Kidney glomerular epithelial cell (primary cell): ENCODE measurements at places on chromosomes 3 and 15.
A peak's percentile ranks its signal among the peaks of the same experiment; 100 is the strongest.

DNA sequence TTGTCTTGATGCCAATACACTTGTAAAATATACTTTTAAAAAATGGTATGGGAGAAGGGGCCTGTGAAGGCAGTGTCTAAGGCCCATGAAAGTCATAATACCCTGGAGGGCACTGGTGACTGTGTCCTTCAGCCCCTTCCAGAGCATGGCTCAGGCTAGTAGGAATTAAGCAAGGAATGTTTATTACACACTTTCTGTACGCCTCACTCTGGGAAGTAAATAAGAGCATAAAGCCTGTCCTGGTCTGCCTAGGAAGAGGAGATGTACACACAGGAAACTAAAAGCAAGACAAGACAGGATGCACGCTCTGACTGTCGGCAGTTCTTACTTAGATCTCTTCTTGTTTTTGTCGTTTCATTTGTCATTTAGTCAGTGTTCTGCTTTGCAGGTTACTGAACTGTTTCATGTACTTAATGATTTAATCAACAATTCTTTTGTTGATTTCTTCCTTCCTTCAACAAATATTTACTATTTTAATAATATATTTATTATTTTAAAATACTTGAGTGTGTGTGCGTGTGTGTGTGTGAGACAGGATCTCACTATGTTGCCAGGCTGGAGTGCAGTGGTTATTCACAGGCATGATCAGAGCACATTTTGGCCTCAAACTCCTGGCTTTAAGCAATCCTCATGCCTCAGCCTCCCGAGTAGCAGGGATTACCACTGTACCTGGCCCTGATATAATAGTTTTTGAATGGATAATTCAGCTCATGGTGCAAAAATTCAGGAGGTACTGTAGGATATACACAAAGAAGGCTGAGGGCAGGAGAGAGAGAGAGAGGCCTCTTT lies 9.0 kb upstream of the SMAD6 start:
- DNase-seq, result no peak

- peak; percentile 93 for DNase-seq
Observed at GRCh38 chr3:39639344-39640236, 169.8 kb upstream of the MYRIP start.

- DNase-seq, result peak; percentile 67
Observed at GRCh38 chr3:124492824-124493223, 237.4 kb upstream of the UMPS start.

GRCh38 chr3:111746772-111747171 lies 112.3 kb upstream of the PHLDB2 start:
- DNase-seq, result no peak

DNA sequence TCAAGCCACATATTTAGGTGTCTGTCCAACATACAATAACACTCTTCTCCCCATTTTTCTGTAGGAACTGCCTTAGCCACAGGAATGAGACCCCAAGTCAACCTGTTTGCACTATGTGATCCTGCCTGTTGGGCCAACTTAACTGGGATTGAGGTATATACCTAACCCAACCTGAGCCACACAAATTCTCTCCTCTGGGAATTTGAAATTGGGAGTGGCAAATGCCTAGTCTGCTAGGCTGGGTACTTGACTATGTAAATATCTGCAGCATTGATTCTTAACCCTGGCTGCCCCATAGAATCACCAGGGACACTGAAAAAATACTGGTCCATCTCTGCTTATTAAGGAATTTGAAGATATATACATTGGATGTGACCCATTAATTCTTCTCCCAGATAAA lies 35.2 kb upstream of the TNIK start:
- DNase-seq, result no peak

- no peak for DNase-seq
Observed at GRCh38 chr3:37787153-37787867, 74.4 kb upstream of the CTDSPL start.

DNA sequence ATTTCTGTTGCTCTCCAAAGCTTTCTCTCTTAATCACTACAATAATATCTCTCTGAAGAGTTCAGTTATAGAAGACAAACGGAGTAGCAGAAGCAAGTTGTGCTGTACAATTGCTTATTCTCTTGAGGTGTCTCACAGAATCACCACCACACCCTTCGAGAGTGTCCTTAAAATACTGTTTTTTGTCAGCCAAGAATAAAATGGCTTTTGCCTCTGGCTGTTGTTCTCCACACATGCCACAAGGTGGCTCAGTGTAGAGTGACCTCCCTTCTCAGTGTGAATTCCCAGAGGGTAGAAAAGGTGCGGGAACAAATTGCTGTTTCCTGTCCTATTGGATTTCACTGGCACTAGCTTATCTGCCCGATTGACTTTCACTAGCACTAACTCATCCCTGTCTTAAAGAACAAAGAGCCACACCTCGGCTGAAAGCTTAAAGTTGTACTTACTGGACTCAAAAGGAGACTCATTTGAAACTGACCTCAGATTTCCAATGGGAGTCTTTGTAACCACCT lies 134.2 kb upstream of the SATB1 start:
- DNase-seq, result peak; percentile 55

DNA sequence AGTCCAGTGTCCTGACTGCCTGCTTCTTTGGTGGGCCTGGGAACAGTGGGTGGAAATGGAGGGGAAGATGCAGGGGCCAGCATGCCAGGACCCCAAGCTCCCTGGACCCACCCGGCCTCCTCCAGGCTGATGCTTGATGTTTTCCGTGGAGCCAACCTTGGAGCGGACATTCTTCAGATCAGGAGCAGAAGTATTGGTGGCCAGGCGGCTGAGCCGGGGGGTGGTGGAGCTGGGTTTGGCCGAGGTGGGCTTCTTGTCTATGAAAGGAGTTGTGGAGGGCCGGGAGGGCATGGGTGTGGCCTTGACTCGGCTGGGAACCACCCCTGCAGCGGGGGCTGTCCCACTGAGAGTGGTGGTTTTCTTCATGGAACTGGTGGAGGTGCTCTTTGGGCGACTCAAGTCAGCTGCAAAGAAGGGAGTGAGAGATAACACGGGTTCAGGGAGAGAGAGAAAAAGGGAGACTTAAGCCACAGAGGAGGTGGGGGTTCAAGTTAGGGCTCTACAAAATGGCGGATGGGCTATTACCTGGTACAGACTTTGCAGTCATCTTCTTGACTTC lies 67.8 kb downstream of the DHX30 start:
- no peak for DNase-seq

DNA sequence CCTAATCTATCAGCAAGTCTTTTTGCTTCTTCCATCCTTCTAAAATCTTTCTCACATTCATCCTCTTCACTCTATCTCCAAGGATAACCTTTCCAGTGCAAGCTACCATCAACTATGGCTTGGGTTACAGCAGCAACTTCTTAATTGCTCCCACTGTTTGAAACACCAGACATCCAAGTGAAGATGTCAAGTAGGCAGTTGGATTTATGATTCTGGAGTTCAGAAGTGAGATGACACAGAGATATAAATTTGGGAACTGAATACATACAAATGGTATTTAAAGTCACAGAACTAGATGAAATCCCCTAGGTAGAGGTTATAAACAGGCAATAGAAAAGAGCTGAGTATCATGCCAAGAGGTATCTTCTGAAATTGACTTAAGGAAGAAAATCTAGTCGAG lies 3.7 kb downstream of the UBR1 start:
- DNase-seq, result no peak

- no peak for DNase-seq
Observed at GRCh38 chr3:123941121-123941520, 19.9 kb downstream of the CCDC14 start.

GRCh38 chr3:23546181-23546580 lies 259.6 kb upstream of the UBE2E1 start:
- DNase-seq, result no peak

DNA sequence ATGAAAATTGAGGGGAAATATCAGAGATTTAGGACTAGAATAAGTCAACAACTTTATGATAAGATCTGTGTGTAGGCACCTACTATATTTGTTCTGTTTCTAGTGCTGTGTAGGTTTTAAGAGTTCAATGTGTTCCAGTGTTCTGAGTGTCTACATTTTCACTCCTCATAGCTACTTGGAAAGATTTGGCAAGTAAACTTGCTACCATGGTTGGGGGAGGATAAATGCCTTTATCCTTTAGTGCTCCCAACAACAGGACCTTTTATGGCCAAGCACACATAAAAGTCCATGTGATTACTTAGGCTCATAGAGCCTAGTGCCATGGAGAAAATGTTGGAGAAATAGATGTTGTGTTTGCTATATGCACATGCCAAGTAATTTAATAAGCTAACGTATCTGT lies 64.0 kb downstream of the LYSMD4 start:
- no peak for DNase-seq

DNA sequence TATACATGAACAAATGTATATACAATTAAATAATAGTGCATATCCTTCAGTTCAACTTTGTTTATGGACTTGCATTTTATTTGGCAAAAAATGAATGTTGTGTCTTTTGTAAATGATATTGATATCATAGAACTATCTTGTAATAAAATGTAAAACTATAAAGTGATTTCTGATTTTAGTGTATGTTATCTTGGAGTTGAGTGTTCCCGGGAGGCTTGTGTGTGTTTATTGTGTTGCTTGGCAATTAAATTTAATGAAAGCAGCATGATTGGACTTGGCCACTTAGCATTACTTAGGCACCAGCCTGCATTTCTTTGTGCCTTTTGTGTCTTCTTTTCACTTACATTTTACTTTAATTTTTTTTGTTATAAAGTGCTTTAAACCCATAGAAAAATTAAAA lies 10.6 kb downstream of the ARHGEF26 start:
- DNase-seq, result no peak

- no peak for DNase-seq
Observed at GRCh38 chr3:65927576-65927975, 111.1 kb downstream of the MAGI1 start.

DNA sequence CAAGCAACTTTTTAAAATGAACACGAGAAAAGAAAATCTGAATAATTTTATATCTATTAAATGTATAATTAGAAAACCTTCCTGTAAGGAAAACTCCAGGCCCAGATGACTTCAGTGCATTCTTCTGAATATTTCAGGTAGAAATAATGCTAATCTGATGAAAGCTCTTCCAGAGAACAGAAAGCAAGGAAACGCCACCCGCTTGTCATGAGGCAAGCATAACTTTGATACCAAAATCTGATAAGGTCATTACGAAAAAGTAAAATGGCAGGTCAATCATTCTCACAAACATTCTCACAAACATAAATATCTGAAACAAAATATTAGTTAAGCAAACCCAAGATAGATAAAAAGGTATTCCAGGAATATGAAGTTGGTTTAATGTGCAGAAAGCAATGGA lies 60.6 kb upstream of the PCSK6 start:
- no peak for DNase-seq

DNA sequence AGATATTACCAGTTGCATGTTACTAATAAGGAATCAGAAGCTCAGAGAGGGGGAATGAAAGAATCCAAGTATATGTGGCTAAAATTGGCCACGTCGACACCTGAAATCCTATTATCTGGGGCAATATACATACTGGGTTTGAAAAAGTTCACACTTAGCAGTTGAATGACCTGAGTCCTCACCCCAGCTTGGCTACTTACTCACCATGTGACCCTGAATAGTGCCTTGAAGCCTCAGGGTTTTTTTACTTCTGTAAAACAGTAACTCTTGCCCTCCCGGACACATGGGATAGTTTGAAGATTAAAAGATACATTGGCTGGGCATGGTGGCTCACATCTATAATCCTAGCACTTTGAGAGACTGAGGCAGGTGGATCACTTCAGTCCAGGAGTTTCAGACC lies 342.2 kb upstream of the TPRG1 start:
- DNase-seq, result peak; percentile 8

GRCh38 chr15:48002767-48003166 lies 118.0 kb upstream of the SLC24A5 start:
- no peak for DNase-seq

- DNase-seq, result no peak
Observed at GRCh38 chr15:101068961-101069653, 149.9 kb downstream of the LRRK1 start.

GRCh38 chr3:192351441-192351840 lies 375.9 kb downstream of the FGF12 start:
- DNase-seq, result no peak

DNA sequence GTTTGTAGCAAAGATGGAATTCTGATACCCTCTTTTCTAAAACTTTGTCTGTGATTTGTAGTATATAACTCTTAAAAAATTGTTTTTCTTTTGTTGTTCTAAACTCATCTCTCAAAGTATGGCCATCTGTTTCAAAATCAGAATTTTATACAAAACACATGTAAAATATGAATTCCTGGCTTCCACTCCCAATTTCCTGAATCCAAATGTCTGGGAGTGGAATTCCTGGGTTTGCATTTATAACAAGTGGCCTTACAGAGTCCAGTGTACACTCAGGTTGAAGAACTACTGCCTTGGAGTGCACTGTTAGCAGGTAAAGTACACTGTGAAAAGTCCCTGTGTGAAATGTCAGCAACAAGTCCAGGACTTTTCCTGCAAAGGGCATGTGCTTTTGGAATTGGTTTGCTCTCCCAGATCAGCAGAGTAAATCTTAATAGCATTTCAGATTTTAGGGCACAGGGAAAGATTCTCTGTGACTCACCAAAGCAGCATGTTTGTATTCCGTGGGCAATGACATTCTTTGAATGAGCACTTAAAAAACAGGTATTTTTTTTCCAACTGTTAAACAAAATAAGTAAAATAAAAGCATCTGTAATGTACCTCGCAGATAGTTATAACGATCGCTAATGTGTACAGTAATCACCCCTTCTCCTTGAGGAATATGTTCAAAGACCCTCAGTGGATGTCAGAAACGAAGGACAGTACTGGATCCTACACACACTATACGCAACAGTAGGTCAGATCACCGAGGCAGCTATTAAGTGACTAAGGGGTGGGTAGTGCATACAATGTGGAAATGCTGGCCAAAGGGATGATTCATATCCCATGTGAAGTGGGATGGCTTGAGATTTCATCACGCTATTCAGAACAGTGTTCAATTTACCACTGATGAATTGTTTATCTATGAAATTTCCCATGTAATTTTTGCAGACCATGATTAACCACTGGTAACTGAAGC lies 2.0 kb upstream of the CLDN16 start:
- DNase-seq, result peak; percentile 96

DNA sequence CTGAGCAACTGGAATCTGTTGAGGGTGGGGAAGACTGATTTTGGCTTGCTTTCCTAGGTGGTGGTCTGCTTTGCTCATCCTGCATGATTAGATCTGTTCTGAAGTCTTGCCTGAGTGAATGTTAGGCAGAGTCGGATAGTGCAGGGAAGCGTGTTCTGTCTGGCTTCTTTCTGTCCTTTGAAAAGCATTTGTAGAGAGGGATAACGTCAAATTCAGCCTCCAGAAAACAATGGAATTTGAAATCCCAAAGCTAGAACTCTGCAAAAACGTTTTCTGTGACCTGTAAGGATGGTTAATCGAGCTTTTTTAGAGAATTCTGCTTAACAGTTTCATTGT lies 1.4 kb downstream of the GLCE start:
- DNase-seq, result no peak

- DNase-seq, result no peak
Observed at GRCh38 chr3:181610973-181611265, 100.8 kb upstream of the SOX2 start.

GRCh38 chr3:60536420-60536819 lies 714.8 kb downstream of the FHIT start:
- peak; percentile 80 for DNase-seq

GRCh38 chr3:13014755-13015285 lies 58.4 kb downstream of the IQSEC1 start:
- DNase-seq, result no peak

- no peak for DNase-seq
Observed at GRCh38 chr3:141152801-141153678, 78.6 kb upstream of the PXYLP1 start.
